Stimulated activated CD8-positive, alpha-beta memory T cell treated with anti-CD3 and anti-CD28 coated beads, Interleukin-7, amount 100 ng/mL, for 1 hour (primary cell): ENCODE measurements at places on chromosomes 4 and X.

- no peak for DNase-seq
Measured at GRCh38 chrX:9351126-9351525, 113.7 kb upstream of the TBL1X start.

DNA sequence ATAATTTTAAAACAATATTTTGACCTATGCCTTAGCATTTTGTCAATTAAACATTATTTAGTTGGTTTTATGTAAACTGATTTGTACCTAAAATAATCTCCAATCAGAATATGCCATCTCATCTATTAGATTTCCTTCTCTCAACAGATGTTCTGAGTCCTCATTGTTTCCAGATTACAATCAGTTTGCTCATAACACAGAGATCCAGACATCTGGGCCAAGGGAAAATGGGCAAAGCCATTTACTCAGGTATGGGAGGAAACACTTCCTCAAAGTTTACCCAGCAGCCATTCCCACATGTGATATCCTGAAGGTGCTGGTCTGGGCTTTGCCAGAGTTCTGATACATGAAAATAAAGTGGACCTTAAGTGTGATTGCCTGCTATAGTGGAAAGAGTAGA is 217.9 kb upstream of the GPC4 start:
- DNase-seq = no peak

DNA sequence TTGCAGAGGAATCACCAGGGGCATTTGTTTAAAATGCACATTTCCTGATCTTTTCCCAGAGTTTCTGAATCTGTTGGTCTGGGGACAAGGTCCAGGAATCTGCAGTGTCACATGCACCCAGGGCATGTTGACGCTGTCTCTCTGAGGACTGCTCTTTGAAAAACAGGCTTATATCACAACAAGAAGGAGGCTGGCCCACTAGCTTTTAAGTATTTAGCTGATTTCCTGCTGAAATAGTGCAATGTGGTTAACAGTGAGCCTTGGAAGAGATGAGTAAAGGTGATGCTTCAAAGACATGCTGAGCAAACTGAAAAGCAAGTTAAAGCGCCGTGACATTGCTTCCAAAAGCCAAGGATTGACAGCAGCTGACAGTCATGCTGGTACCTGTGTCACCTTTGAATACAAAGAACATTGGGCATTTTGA is 18.6 kb upstream of the SEPSECS start:
- no peak for DNase-seq

DNA sequence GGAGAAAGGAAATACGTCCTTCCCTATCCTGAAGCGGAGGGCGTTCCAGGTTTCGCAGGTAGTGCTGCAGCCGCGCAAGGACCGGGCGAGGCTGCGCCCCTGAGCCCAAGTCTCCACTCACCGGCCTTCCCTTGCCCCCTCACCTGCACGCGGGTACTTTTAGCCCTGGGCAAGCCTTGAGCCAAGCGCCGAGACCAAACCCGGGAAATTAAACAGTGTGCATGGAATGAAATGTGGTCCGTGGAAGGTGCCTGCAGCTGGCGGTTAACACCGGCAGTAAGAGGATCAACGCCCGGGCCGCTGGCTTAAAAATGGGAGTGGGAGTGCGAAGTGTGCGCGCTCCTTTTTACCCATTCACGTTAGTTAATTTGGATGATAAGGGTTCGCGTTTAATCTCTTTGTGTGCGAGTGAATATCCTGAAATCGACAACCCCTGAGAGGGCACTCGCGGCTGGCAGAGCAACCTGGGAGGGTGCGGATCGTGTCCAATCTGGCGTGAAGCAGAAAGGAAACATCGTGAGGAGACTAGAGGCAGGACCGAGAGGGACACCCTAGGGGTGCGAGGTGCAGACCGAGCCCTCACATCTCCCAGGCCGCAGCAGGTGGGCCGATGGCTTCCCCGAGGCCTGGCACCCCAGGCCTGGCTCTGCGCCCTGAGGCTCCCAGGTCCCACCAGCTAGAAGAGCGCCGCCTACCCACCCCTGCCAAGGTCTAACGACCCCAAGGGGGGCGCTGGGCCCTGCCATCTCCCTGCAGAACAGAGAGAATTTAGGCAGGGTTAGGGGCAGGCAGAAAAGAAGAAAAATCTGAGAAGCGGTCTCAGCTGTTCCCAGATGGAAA is 2.0 kb upstream of the HELT start:
- no peak for DNase-seq

- DNase-seq = no peak
Measured at GRCh38 chr4:164924670-164925238, 47.8 kb downstream of the APELA start.

DNA sequence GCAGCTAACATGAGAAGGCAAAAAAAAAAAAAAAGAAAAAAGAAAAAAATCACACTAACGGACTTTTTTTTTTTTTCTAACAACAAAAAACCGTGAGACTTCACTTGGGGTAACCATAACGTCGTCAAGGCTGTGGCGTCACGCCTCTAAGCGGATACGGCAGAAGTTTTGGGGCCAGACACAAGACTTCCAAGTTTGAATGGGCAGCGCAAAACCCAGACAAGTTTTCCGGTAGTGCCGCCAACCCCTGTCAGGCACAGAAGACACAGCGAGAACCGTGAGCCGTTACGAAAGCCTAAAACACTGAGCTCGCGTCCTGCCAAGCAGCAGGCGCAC is 556 bp upstream of the SMARCA5 start:
- no peak for DNase-seq

DNA sequence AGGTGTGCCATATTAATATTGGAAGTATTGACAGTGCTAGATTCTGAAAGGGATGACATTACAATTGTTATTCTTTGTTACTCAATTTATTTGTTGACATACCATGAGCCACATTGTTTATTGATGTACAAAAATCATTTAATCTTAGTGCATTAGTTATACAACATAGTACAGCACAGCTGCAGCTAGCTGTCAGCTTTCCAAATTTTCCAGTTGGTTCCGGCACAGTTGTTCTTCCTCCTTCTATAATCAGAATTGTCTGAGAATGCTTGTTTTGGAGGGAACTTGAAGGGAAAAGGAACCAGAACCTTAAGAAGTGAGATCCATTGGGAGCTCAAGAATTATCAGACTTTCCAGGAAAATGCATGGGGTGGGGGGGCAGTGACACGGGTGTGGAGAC is 281.4 kb downstream of the ZIC3 start:
- no peak for DNase-seq

DNA sequence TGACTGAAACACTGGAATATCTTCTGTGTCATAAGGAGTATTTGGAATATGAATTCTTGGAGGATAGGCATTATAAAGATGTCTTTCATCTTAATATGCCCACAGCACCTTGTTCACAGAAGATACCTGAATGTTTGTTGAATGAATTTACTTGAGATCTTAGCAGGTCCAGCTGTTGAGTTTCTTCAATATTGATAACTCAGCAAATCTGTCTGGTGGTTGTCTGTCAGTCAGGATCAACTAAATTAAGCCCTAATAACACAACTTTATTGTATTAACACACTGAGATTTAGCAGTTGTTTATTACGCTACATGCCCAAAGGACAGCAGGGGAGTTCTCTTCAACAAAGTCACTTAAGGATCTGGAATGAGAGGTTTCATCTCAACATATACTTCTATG is 106.5 kb downstream of the CNOT6L start:
- DNase-seq = no peak

GRCh38 chrX:118545510-118545909 is 49.9 kb downstream of the DOCK11 start:
- DNase-seq = no peak
